ENCODE measurements at places on chromosomes 13 and 19.

- no peak for DNase-seq
These were observed 211.8 kb downstream of the UQCRFS1 start for GRCh38 chr19:29001141-29001581.

GRCh38 chr13:112859817-112860190, 109.2 kb upstream of the MCF2L start:
- no peak for DNase-seq

GRCh38 chr13:91331047-91331915, 16.2 kb upstream of the MIR17HG start:
- no peak for DNase-seq

- DNase-seq: no peak
These were observed at the start of gene MAST1 for GRCh38 chr19:12838182-12838885. Gene MAST1, plus strand, starts transcription at chr19:12838515. Its CDS starts 58 bp downstream, at chr19:12838573.

GRCh38 chr13:58302349-58302748, 670.8 kb downstream of the PCDH17 start:
- DNase-seq: no peak

GRCh38 chr19:30362156-30362754, 9.9 kb upstream of the ZNF536 start:
- no peak for DNase-seq

- DNase-seq: no peak
These were observed 1.4 kb upstream of the QTRT1 start for GRCh38 chr19:10699650-10700335.

GRCh38 chr13:113129921-113130750, 7.5 kb downstream of the F10 start:
- no peak for DNase-seq
